ENCODE measurements at places on chromosomes 6 and 20.

DNA sequence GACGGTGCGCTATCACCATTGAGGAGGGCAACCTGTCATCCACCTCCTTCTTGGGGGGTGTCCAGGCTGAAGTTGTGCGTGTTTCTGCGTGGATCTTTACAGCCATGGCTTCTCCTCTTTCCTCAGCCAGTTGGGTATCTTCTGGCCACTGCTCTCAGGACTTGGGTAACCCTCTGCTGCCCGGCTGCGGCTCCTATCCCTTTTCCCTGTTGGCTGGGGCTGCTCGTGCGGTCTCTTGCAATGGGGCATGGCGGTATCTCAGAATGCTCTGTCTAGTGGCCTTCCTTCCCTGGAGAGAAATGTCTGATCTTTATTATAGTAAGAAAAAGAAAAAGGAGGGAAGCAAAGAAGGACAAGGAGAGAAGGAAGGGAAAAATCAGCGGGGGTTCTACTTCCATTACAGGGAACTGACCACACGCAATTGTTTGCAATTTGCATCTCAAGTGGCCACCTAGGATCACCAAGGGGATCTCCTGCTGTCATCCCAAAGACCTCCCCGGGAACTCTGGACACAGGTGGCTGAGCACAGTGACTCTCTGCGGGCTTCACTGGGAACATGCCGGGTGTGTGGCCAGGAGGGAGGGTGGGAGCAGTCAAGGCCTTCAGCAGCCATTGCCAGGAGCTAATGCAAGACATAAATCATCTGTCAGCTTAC lies 60.8 kb downstream of the NPEPL1 start:
- DNase-seq = no peak

GRCh38 chr20:62896526-62896925 lies 29.8 kb downstream of the DIDO1 start:
- no peak for DNase-seq

GRCh38 chr20:46309945-46310344 lies 1.6 kb upstream of the CDH22 start:
- no peak for DNase-seq

GRCh38 chr20:12306107-12306506 lies 388.4 kb downstream of the BTBD3 start:
- no peak for DNase-seq

- no peak for DNase-seq
Measured at GRCh38 chr6:22251348-22251747, 45.5 kb downstream of the PRL start.

- DNase-seq = no peak
Measured at GRCh38 chr6:156662025-156662445, 115.1 kb upstream of the ARID1B start.

- no peak for DNase-seq
Measured at GRCh38 chr6:2448826-2449571, 203.6 kb upstream of the GMDS start.

GRCh38 chr6:3341467-3341866 lies 82.7 kb downstream of the PSMG4 start:
- no peak for DNase-seq
